ENCODE measurements at places on chromosomes 16 and 17.

DNA sequence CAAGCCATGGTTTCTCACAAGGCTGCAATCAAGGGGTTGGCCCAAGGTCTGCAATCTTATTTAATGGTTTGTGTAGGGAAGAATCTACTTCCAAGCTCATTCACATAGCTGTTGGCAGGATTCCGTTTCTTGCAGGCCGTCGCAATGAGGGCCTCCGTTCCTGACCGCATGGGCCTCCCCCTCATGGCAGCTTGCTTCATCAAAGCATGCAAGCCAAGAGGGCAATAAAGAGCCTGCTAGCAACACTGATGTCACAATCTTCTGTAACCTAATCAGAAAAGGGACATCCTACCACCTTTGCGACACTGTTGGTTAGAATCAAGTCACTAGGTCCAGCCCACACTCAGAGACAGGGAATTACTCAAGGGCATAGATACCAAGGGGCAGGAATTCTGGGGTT is 95.5 kb downstream of the CCT6B start:
- no peak for DNase-seq

GRCh38 chr17:65455972-65456343 is 105.5 kb downstream of the AXIN2 start:
- no peak for DNase-seq

GRCh38 chr17:17940441-17940911 is 31.7 kb downstream of the TOM1L2 start:
- DNase-seq: no peak

DNA sequence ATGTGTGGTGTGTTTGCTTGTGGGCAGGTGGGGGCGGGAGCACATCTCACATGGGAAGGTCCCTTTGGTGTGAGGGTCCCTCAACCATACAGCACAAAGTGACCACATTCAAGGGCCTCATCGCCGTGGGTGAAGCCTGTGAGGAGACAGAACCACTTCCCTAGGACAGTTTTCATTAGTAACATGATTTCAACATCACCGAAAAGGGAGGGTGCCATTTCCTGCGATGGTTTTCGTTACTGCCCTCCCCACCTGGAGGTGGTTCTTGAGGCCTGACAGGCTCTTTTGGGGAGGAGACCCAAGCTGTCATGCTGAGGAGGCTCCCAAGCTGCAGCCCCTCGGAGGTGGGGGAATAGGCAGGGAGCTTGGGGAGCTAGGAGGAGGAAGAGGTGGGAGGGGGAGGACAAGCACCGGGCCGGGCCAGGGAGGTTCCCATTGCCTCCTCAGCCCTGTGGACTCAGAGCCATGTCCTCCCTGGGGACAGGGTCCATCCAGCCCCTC is 9.5 kb downstream of the CD300LB start:
- DNase-seq: no peak

- peak; percentile 35 for DNase-seq
Measured at GRCh38 chr17:31472137-31472536, 80.7 kb downstream of the RAB11FIP4 start.

GRCh38 chr17:79100405-79100804 is 25.8 kb downstream of the ENGASE start:
- DNase-seq: no peak

- DNase-seq: no peak
Measured at GRCh38 chr16:20675488-20676267, 21.8 kb downstream of the ACSM1 start.

DNA sequence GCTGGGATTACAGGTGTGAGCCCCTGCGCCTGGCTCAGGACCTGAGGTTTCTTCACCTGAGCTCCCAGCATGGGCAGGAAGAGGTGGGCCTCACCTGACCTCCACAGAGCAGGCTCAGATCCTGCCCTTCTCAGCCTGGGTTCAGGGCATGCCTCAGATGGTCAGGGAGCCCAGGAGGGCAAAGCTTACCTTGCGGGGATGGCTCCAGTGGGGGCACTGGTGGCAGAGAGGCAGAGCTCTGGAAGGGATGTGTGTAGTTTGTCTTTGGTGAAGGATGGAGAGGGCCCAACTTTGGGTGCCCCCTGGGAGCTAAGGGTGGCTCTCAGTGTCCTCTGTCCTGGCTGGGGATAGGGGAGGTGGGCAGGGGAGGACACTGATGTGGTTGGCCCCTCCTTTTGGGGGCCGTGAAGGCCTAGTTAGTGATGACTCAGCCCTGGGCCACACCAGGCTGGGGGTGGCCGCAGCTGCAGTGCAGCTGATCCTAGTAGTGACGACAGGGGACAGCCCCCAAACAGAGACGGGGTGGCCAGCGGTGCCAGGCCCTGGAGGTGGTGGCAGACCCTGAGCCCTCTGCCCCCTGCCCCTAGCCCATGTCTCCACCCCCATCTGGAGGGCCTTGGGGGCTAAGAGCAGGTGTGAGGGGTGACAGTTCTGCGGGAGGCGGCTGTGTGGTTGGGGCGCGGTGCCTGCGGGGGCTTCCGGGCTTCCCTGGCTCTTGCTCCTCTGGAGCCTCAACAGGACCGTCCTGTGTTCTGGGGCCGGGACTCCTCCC is 5.8 kb downstream of the NHERF2 start:
- no peak for DNase-seq

DNA sequence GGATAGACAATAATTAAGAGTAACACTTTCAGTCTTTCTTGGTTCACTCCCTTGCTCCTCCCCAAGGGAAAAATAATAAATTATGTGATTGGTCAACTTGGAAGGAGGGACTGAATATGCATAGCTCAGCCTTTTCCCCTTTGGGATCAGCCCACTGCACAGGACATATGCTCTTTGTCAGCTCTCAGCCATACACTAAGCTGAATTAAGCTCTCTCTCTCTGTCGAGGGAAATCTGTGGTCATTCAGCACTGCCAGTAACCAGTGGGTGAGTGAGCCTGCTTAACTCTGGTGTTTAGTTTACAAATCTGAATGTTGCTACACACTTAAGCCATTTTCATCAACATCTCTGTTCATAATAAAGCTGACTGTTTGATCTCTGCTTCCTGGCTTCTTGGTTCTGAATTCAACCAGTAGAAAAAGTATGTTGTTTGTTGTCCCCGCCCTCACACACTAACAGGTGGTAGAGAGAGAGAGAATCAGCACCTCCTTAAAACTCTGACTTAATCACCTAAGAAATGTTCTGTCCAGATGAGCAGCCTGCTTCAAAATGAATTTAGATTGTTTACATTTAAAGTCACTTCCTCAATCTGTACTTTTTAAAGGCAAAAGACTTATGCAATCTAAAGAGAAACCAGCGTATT is 102.3 kb upstream of the C17orf78 start:
- DNase-seq: peak; percentile 59

DNA sequence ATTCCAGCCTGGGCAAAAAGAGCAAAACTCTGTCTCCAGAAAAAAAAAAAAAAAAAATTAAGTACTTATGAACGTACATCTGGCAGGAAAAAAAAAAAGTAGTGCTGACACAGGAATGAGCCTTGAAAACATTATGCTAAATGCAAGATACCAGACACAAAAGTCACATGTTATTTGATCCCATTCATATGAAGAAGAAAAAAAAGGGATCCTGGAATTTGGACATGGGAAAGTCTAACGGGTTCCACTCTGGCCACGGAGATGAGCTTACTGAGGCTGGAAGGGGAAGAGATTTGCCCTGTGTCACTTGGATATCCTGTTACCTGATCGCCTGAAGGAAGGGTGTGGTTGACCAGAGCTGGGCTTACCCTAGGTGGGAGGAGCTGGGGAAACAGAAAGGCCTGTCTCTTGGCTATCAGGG is 251.9 kb downstream of the PARN start:
- DNase-seq: peak; percentile 21

DNA sequence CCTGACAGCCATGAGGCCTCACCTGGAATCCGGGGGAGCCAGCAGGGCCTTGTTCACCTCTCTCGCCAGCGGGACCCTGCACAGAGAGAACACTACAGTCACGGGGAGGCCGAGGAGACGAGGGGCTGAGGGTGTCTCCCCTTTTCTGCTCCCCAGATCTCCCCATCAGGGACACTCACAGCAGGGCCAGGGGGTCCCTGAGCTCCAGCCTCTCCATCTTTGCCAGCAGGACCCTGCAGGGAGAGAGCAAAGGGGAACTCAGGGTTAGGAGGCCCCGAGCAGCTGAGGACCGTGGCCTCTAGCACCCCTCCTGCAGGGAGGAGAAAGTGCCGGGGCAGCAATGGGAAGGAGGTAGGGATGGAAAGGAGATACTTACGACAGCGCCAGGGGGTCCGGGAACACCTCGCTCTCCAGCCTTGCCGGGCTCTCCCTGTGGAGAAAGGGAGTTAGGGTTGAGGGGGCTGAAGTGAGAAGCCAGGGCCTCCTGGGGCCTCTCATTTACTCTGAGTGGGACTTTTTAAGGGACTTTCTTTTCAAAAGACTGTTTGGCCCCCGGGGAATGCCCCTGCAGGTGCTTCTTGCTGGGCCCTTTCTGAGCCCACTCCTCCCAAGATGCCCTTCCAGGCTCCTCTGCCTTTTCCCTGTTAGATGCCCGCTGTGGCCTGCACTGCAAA is 8.7 kb downstream of the COL1A1 start:
- no peak for DNase-seq

DNA sequence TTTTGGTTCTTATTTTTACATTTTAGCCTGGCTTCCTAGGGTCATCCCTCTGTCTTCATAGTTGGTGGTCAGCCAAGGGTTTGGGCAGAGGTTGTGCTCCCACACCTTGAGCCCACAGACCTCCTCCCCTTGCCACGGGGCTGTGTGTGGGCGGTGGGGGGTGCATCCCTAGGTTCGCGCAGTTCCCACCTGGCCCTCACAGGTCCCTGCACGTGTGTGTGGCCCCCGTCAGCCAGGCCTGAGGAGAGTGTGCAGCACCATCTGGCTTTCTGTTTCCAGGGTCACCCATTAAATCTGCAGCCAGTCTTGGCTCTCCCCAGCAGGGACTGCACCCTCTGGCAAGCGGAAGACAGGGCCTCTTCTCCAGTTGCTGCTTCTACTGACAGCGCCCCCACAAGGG is 13.6 kb upstream of the OGFOD3 start:
- no peak for DNase-seq

- DNase-seq: no peak
Measured at GRCh38 chr16:49745311-49745747, 110.6 kb downstream of the ZNF423 start.

DNA sequence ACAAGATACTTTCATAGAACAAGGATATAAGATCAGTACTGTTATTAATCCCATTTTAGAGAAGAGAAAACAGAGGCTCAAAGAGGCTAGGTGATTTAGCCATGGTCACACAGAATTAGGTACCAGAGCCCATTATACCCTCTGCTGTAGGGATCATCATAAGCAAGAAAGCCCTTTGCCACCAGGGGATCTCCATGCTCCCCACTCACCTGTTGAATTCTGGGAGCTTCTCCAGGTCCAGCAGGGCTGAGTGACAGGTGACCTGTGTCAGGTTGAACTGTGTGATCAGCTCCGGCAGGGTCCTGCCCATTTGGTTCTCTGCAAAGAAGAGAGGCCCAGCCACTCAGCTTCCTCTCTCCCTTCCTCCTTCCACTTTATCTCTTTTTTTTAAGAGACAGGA is 22.2 kb upstream of the GGA2 start:
- no peak for DNase-seq

Data from COLO829 (cell line).